ENCODE measurements at places on chromosomes 3 and 15.

GRCh38 chr3:108862865-108863798 is 40.5 kb downstream of the TRAT1 start:
- no peak for DNase-seq

- DNase-seq, result no peak
Measured at GRCh38 chr3:118165413-118165812, 869.2 kb downstream of the IGSF11 start.

DNA sequence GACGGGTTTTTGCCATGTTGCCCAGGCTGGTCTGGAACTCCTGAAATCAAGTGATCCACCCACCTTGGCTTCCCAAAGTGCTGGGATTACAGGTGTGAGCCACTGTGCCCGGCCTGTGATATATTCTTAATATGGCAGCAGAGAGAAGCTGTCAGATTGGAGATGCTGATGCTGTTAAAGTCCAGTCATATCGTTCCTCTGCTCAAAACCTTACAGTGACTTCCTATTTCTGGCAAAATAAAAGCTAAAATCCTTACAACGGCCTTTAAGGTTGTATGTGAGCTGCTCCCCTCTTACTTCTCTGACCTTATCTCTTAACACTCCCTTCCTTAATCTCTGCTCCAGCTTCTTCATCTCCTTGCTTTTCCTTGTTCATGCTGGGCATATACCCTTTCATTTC is 26.6 kb upstream of the MGA start:
- no peak for DNase-seq

GRCh38 chr3:55489798-55490132 is 2.7 kb upstream of the WNT5A start:
- DNase-seq, result no peak

GRCh38 chr3:62482961-62483360 is 109.6 kb upstream of the FEZF2 start:
- DNase-seq, result no peak

GRCh38 chr3:118369892-118370491 is 664.7 kb downstream of the IGSF11 start:
- DNase-seq, result no peak

DNA sequence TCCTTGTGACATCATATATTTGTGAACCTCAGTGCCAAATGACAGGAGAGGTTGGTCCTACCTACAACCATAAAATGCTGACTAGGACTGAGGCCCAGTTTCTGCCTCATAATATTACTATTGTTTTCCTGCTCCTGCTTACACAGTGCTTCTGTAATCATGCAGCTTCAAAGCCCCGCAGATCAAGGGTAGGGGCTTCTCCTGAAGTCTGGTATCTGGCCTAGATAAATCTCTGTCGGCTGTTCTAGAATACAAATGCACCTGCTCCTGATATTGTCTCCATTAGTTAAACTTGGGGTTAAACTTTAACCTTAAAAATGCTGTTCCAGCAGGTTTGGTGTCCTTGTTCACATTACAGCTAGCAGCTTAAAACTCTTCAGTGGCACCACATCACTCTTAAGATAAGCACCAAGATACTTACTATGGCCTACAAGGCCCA is 552.4 kb downstream of the TUSC7 start:
- no peak for DNase-seq

GRCh38 chr3:17144665-17144993 is 259.9 kb downstream of the PLCL2 start:
- no peak for DNase-seq

GRCh38 chr3:114374433-114374990 is 80.7 kb downstream of the TIGIT start:
- no peak for DNase-seq

GRCh38 chr3:37995652-37996641 is 5.4 kb downstream of the VILL start:
- DNase-seq, result no peak

DNA sequence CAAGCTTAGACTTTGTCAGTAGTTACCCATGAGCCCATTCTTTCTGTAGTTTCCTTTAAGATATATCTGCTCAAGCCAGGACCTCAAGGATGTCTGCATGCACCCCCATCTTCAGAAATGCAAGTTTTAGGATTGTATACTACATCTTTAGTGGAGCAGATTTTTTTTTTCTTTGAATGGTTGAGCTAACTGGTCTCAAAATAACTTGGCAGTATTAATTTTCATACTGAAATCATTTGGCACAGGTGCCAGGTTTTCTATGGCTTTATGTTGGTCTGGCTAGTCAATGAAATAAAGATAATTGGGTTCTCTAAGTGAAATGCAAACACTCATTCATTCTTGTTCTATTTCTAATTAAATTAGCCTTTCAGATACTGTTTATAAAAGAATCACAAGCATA is 108.9 kb downstream of the ATG7 start:
- DNase-seq, result no peak

GRCh38 chr15:96180087-96180748 is 150.3 kb upstream of the NR2F2 start:
- DNase-seq, result no peak

DNA sequence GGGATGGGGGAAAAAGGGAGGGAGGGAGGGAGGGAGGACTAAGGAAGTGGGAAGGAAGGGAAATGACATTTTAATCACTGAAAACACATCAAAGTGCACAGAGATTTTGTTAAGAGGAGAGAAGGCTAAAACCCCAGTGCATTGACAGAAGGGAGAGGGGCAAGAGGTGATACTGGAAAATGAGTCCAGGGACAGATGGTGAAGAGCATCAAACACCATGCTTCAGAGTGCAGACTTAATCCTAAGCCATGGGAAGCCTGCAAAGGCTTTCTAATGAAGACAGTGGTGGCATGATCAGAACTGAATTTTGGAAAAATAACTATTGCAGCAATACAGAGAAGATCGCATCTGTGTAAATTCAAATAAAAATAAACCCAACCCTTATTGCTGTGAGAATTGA is 41.8 kb downstream of the HGD start:
- no peak for DNase-seq

- DNase-seq, result no peak
Measured at GRCh38 chr3:14435175-14436014, 33.0 kb downstream of the SLC6A6 start.

DNA sequence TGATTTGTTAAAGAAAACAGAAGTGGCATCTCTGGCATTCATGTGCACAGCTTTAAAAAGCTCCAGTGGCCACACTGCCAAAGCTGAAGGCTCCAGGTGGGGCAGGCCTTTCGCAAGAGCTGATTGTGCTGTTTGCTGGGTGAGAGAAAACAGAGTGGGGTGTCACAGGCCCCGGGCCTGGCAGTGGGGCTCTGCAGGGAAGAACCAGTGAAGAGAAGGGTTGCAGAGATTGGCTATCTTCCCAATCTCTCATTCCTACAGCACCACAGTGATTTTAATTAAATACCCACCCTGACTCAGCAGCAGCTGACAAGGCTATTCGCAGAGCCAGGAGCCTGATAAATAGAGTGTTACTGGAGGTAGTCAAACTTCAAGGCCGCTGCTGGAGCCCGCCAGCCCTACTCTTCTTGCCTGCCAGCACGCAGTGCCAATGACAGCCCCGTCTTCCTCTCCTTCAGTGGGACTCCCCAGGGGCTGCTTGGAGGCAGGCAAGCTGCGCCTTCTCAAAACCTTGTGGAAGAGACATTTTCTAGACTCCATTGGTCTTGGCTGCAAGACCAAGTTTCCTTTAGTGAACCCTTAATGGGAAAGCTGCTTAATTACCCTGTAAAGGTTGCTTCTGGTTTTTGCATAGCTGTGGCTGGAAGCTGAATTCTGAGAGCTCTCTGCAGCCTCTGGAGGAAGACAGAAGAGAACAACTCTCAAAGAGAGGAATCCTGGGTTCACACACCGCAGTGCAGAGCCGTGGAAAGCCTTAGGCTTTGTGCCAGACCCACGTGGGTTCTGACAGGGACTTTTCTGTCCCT is 225.8 kb upstream of the SLCO3A1 start:
- DNase-seq, result no peak

- DNase-seq, result no peak
Measured at GRCh38 chr3:110459021-110459420, 612.6 kb upstream of the NECTIN3 start.

DNA sequence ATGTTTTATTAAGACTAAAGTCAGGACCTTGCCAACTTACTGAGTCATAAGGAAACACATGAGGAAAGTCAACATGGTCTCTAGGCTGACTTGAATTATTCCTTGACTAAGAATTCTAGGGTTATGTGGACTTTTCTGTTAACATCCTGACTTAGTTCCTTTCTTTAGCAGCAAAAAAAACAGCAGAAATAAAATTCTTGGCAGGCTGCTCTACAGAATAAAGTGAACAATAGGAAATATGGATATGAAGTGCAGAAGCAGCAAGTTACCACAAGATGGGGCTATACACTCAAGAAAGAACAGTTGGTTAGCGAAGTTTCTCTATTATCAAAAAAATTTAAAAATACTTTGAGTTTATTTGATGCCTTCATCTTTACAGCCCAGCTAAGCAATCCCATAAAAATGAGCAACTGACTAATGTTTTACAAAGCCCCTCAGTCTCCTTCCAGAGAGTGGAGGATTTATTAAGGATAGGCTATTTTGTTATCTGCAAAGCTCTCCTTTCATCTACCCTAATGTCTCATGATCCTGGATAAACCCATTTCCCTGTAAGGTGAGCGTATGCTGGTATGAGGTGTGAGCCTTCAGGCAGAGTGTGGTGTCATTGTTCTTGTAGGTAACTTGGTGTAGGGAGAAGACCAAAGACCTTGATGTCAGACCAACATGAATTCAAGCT is 23.1 kb upstream of the MCCC1 start:
- no peak for DNase-seq

DNA sequence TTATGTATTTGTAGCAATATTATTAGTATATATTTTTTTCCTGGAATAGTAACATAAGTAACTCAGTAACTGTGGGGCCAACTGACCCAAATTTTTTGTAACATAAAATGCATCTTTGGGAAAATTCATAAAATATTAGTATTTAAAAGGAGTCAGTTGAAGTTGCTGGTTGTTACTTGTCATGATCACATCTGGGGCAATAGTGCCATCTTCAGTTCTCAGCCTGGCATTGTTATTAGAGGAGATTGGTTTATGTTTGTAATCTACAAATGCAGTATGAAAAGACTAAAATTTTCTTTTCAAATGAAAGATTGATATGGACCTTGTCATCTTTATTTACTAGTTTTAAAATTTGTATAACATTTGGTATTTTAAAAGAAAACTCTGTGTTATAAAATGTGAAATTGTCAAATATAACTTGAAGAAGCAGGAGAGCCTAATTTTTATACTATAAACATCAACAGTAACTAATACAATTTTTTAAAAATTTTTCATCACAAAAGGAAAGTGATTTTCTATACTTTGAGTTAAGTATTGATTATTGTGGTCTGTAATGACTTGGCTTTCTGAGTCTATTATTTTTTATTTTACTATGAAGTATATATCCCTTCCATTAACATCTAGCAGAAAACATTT is 38.8 kb upstream of the MLF1 start:
- no peak for DNase-seq

DNA sequence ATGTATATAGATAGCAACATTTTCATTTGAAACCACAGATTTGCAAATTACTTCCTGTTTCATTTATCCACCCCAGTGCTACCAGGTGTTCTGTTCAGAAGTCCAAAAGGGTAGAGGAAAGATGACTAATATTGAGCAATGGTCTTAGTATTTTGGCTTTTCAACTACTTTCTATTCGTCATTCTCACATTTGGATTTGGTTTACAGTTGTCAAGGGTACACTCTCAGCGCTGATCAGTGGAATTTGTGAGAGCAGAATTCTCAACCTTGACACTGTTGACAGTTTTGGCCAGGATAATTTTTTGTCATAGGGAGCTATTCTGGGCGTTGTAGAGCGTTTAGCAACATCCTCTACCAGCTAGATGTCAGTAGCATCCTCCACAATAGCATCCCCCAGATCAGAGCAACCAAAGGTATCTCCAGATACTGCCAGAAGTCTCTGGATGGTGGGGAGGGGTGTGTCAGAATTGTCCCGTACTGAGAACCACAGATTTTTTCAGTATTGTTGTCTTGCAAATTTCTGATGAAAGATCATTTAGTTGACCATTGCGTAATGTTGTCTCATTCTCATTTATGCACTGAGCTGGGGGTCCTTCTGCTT is 4.2 kb downstream of the HMCES start:
- no peak for DNase-seq

DNA sequence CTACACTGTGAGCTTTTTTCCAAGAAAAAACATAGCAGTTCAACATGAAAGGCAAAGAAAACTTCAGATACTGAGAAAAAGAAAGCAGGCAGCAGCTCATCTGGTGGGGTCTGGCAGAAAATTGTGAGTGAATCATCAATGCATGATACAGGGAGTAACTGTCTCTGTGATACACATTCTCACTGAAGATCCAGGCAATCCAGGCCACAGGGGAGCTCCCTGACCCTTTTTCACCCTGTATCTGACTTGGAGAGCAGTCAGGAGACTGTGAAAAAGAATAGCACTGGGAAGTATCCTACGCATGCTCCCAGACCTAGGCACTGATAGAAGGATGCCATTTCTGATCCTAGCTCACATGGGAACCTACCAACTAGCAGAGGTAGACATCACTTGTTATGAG is 269.8 kb downstream of the MBNL1 start:
- no peak for DNase-seq

- no peak for DNase-seq
Measured at GRCh38 chr3:32816439-32817256, 1.1 kb upstream of the TRIM71 start.

- DNase-seq, result no peak
Measured at GRCh38 chr3:16490062-16490619, 23.4 kb downstream of the RFTN1 start.

DNA sequence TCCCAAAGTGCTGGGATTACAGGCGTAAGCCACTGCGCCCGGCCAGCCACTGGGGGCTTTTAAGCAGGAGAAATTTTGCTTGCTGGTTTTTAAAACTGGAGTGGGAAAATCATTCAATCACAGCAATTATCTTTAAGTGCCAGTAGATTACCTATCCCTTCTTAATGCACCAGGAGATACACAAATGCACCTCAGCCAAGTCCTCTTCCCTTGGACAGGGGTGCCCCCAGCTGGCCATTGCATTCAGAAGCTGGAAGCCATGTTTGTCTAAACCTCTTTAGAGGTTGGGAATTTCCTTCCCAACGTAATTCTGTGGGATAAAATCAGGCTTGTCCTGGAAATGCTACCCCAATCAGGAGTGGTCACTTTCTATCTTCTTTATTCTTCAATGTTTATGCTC is 26.6 kb downstream of the MIX23 start:
- DNase-seq, result no peak

DNA sequence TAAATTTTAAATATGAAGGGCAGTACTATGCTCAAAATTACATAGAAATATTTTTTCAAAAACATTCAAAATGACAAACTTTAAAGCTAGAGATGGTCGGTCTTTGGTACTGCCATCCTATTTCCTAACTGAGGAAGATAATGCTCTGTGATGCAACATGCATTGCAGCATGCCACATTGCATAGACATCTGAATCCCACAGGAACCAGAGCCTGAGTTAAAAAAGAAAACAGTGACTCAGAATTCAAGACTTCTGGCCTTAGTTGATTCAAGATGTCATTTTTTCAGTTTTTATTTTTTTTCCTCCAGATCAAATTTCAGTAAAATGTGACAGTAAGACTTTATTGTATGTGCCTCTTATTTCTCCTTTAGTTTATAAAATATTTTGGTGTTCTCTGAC is 33.1 kb downstream of the TP63 start:
- no peak for DNase-seq

All from activated CD8-positive, alpha-beta memory T cell treated with anti-CD3 and anti-CD28 coated beads, Interleukin-2, amount 50 U/mL, for 4 hours (primary cell).